ENCODE measurements at places on chromosomes 16 and 17.

DNA sequence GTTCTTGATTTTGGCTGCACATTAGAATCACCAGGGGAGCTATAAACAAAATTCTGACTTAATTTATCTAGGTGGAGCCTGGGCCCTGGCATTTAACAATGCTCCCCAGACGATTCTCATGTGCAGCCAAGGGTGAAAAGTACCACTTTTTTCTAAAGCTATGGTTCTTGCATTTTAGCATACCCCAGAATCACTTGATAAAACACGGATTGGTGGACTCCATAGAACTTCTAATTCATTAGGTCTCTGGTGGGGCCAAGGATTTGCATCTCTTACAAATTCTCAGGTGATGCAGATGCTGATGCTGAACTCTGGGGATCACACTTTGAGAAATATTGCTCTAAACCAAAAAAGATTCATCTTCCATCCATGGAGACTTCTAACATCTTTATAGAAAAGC, 74.5 kb downstream of the RPGRIP1L start:
- no peak for DNase-seq

GRCh38 chr17:69418535-69418934, 4.0 kb downstream of the MAP2K6 start:
- no peak for DNase-seq

DNA sequence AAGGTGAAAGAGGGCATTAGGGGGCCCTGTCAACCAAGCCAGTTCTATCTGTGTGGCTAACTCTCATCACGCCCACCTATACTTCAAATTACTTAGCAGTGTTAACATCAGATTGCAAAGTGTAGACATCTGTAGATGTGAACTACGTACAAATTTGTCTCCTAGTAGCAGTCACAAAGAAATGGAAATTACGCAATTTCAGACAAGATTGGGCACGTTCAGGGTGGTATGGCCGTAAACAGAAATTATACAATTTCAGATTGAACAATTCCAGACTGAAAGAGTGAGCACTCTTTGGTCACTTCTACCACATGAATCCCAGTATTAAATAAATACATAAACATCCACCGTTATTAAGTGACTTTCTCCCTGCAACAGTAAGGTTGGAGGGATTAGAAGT, 592.7 kb upstream of the PSMD7 start:
- DNase-seq: no peak

DNA sequence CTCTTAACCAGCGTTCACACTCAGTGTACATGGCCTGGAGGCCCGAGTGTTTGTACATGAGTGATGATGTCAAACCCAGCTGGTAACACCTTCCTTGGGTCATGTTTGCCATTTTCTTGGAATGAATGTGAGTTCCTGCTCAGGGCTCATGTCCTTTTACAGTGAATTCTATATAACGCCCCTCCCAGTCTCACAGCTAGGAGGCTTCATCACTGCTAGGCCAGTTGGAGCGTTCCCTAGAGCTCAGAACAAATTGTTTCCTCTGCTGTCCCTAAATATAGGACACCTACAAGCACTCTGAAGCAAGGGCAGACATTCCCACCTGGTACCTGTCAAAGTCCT, 5.5 kb downstream of the TIMM22 start:
- DNase-seq: no peak

DNA sequence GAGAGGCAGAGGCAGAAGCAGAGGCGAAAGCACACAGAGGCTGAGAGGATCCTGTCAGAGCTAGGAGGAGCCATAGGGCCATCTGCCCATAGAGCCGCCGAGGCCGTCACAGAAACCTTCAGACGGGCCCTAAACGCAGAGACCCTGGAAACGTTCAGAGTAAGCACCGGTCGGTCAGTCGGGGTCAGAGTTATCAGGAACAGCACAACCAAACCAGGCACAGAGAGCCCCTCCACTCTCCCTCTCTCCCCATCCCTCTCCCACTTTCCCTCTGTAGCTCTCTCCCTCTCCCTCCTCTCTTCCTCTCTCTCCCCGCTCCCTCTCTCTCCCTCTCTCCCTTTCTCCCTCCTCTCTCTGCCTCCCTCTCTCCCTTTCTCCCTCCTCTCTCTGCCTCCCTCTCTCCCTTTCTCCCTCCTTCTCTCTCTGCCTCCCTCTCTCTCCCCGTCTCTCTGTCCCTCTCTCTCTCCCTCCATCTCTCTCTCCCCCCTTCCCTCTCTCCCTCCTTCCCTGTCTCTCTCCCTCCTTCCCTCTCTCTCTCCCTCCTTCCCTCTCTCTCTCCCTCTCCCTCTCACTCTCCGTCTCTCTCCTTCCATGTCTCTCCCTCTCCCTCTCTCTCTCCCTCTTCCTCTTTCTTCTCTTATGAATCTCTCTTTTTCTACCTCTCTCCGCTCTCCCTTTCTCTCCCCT, 138.9 kb downstream of the C16orf95 start:
- peak; percentile 36 for DNase-seq

DNA sequence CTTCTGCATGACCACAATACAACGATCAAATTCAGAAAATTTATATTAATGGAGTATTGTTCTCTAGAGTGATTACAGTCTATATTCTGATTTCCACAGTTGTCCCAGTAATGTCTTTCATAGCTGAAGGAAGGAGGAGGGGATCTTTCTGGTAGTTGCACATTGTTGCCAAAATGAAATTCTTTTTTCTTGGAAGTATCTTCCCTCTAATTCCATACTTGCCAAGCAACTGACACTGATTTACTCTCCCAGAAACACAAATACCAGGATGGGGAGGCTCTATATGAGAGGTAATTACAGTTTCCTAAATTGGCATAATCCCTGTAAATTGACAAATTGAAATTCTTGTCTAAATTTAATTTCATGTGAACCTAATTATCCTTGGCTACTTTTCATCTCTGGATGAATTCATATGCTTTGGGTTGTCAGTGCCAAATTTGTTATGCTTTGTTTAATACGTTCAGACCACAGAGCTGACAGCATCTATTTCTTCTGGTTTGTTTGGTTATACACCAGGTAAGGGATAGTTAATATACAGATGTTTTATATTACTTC, 30.0 kb downstream of the NOL11 start:
- no peak for DNase-seq

DNA sequence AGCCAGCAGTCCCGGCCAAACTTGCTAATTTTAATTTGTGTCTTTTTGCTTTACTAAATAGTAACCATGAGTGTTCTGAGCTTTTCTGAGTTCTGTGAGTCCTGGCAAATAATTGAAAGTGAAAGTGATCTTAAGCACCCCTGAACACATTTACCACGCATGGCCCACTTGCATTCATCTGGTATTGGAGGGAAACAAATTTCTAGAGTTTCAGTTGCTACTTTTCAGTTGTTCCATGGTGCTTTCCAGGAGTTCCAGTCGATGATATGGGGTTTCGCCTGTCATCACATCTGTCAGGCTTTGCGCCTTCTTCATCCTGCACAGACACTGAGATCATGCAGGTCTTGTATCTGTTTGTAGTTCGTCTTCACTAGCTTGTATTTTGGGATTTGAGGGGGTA, 44.1 kb downstream of the CRLF3 start:
- no peak for DNase-seq

DNA sequence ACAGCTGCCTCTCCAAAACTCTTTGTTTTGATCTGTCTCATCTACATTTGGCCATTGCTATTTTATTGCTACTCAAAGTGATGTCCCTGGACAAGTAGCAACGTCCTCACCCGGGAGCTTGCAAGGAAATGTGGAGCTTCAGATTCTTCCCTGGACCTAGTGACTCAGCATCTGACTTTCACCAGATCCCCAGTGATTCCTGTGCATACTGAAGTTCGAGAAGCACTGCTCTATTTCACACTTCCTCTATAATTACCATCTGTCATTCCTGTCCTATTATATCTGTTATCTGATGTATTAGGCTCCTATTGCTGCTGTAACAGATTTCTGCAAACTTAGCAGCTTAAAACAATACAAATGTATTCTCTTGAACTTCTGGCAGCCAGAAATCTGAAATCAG, 28.5 kb upstream of the VAT1L start:
- DNase-seq: peak; percentile 5

DNA sequence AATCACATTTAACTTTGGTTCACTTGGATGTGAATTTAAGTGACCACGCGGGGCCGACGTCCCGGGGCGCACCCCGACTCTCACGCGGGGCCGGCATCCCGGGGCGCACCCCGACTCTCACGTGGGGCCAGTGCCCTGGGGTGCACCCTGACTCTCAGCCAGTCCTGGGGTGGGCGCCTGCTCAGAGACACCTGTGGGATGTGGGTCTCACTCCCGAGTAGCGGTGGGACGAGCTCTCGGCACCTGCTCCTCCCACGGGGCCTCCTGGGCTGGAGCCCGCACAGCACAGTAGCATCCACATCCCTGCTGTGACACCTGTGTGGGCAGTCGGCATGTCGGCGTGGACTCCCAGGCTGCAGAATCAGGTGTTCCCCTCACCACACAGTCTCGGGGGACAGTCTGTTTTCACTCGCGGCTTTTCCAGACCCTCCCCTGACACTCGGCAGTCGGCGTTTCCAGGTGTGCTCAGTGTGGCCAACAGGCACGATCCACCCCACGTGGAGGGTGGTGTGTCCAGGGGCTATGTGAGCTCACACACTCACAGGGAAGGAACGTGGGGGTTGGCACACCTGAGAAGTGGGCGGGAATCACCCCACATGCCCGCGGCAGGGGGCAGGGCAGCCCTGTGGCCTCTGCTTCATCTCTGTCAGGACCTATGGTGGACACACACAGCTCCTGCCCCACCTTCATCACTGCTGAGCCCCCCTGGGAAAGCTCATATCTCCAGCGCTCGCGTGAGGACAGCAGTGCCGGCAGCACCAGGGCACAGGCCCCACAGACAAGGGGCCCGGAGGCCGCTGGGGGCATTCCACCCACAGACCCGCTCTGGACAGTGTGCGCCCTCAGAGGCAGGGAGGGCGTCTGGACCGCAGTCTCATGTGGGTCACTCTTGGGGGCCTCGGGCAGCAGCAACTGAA, 51.8 kb downstream of the LMF1 start:
- DNase-seq: no peak

DNA sequence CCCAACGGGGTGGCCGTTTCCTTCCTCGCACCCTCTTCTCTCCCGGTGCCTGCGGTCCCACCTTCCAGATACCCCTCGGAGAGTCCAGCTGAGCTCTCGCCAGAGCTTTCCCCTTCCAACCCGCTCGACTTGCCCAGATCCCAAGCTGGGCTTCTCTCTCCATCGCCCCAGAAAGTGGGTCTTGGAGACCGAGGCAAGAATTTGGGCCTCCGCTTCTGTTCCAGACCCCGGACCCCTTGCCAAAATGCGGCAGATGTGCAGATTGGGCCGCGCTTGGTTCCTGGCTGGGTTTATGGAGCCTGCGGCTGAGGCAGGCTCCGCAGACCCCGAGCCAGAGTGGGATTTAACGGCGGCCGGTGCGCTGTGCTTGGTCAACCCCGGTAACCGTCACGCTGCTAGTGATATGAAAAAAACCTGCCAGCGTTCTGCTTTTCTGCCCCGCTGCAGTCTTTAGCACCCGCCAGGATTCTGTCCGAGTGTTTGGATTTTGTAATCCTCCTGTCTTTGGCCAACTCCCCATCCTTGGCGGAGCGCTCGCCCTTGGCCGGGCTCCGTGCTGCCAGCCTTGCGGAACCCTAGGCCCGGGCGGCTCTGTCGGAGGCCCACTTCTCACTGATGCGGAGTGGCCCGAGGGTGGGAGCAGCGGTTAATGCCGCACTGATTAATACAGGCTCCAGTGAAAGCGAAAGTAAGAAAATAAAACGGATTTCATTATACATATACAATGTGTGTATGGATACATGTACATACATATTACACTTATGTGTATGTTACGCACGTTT, 754 bp upstream of the SLFN11 start:
- peak; percentile 17 for DNase-seq

DNA sequence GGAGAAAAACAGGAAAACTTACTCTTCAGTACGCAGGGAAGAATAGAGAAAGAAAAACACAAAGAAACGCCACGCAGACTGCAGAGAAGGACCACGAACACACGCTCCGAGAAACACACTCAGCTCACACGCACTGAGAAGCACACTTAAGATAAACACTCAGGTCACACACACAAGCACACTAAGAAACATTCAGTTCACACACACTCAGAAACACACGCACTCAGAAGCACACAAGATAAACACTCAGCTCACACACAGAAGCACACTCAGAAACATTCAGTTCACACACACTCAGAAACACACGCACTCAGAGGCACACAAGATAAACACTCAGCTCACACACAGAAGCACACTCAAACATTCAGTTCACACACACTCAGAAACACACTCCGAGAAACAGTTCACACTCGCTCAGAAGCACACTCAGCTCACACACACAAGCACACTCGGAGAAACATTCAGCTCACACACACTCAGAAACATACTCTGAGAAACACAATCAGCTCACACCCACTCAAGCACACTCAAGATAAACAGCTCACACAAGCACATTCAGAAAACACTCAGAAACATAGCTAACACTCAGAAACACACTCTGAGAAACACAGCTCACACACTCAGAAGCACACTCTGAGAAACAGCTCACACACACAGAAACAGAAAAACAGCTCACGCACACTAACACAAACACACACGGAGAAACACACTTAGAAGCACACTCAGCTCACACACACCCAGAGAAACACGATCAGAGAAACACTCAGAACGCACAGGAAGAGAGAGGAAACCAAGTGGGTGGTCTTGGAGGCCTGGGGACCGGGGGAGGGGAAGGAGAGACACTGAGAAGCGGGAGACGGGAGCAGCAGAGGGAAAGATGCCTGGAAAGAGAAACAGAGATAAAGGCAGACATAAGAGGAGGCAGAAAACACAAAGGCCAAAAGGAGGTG, 908 bp downstream of the TMEM98 start:
- DNase-seq: peak; percentile 56

- no peak for DNase-seq
These were observed 112.4 kb downstream of the DNAH3 start for GRCh38 chr16:21038197-21038596.

- DNase-seq: no peak
These were observed 38.4 kb downstream of the EPN2 start for GRCh38 chr17:19275457-19276127.

DNA sequence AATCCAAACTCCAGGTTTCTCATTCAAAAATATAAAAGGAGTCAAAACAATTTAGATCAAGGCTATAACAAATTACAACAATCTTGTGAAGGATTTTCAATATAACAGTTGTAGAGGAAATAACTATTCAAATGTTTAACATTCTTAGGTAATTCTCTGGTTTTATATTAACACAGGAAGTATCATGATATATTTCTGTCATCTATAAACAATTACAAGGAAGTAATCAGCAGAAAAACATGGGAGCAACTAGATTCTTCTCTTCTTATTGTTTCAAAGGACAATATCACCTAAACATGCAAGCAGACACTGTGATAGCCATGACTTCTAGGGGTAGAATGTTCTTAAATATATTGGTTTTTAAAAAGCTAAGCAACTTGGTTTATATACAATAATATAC, 49.9 kb downstream of the FBXL20 start:
- DNase-seq: no peak

- DNase-seq: no peak
These were observed 233.5 kb upstream of the TNRC6C start for GRCh38 chr17:77724876-77725615.

Data from cardiac muscle cell (in vitro differentiated cells and primary cell).